ENCODE measurements at places on chromosomes 12 and 14. TPM values are rescaled to one million over a fixed set of nuclear protein-coding genes. Genes with fewer than 3 reads are reported as not detected.

DNA sequence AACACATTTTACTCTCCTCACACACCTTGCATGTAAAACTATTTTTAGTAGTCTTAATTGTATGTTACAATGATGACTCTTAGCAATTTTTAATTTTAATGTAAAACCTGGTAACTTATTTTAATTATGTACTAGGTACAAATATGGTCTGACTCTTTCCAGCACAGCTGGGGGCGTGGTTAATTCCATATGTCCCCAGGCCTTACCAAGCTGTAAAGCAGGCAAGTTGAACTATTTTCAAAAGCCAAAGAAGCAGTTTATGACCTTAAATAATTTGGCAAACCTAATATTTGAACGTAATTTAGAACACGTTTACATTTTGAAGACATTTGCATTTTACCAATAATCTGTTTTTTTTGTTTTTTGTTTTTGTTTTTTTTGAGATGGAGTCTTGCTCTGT is 9.3 kb upstream of the ACOT6 start:
- no peak for DNase-seq

DNA sequence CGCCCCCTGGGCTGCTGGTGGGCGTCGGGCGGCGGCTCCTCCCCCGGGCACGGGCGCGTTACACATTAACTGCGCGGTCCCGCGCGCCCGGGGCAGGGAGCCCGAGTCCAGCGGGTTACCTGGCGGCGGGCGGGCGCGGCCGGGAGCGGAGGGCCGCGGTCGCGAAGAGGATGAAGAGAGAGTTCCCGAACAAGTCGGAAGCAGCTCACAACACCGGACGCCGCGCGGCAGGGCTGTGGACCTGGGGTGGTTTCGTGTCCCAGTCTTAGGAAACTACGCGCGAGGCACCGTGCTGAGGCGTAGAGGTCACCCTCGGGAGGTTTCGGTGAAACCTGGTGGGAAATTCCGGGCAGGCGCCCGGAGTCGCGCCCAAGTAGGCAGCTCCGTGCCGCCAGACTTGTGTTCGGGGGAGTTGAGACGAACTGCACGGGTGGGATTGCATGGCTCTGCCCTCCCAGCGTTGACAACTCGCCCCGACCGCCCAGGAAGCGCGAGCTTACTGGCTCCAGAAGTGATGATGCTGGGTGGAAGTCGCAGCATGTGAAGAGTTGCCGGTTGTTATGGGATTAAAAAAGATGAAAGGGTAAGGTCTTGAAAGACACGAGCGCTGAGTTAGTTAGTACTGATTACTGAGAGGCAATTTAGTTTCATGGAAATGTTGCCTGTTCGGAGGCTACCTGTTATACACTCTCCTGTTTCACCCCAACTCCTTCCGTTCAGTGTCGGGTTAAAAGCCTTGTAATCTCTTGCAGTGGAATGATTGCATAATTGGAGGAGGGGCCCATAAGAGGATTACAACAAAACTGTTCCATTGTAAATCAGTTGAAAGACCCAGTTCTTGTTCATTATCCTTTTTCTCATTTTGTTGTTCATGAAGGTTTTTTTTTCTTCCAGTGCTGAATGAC is 879 bp downstream of the RAB3IP start:
- DNase-seq: no peak

DNA sequence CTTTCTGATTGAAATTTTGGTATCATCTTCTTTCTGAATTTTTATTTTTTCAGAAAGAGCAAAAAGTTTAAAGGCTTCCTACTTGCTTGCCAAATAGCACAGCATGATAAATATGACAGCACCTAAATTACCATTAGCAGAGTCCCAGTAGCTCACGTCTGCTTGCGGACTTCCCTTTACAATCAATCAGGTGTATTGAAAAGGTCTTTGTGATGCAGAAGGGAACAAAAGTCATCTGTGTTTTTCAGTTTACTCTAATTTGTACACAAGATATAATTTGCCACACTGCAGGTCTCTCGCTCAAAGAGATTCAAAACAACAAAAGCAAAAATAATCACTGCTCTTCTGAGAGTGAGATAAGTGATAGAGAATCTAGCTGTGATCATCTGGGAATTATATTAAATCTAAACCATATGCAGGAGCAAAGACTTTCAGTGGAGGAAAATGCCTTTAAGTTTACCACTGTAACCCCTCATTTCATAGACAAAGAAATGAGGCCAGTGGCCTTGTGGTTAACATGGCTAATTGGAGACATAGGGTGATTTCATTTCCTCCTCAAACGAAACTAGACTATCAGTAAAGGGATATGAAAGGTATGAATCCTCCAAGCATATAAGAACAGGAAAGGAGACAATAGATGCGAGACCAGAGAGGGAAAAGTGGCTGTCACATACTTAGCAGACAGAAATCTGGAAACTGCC is 240.8 kb upstream of the TMPO start:
- DNase-seq: no peak

DNA sequence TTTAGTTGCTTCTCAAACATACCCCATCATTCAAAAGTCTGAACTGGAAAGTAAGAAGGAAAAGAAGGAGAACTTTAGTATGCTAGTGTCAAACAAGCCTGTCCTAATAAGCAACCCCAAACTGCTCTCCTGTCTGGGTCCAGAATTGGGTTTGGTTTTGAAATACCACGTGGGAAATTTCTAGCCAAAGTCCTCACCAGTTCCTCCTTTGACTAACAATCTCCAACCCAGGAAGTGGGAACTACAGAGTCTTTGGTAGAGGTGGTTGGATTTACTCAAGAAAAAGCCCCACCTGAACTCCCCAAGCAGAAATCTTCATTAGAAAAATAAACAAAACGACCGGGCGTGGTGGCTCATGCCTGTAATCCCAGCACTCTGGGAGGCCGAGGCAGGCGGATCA is 17.4 kb upstream of the EIF4B start:
- DNase-seq: no peak

DNA sequence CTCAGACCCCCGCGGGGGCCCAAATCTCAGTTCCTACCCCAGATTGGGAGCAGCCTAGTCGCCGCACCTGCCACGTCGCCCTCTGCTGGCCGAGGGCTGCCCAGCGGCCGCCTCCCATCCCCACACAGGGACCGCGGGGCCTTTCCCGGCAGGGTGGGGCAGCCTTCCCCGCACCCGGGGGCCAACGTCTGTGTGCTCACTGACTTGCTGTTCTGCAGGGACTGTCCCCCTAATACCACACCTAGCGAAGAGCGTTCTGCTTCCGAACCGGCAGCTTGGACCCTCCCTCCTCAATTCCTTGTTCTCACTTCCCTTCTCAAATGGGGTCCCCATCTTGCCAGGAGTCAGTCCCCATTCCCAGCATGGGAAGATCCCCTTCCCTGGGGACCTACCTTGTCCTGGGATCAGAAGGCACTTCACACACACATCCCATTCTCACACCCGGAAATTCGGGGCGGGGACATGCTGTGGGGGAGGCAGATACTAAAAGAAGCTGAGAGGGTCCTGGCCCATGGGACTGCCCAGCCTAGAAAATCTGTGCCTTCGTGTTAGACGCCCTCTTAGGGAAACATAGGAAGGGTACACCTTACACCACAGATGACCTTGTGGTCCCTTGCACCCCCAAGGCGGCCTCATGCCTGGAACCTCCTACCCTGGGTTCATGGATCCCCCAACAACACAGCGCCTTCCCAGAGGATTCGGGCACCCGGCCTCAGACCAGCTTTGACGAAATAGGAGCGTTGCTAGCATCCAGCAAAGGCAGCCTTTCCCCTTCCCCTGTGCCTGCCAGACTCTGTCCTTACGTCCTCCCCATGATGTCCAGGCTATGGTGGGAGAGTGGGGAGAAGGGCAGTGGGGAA is 16.4 kb downstream of the ACVRL1 start:
- DNase-seq: no peak

DNA sequence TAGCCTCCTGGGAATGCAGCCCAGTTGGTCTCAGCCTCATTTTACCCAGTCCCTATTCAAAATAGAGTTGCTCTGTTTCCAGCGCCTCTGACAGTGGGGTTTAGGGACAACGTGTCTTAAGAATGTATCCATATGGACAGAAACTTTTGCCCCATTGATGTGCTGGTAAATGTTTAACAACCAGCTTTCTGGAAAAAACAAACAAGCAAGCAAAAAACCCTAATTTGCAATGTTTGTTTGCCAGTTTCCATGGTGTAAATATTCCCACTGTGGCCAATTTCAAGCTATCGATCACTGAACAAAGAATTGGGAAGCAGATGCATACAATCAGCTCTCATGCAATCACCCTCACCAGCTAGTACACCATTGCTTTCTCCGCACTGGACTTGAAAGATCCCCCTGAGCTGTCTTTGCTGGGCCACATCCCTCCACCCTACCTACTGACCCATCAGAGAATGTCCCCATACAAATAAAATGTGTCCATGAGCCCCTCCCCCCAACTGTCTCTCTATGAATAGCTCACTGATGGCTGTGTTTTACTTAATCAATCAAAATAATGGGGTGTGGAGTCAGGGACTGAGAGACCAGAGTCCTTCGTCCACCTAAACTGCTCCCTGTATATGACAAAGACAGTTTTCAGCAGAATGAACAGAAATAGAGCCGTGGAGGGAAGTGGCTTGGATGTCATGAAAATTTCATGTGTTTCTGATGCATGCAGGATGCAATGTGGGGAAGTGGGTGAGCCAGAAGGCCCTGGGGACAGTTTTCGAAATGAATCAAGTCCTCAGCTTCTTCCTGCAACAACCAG is 40.8 kb downstream of the CCDC60 start:
- DNase-seq: no peak

DNA sequence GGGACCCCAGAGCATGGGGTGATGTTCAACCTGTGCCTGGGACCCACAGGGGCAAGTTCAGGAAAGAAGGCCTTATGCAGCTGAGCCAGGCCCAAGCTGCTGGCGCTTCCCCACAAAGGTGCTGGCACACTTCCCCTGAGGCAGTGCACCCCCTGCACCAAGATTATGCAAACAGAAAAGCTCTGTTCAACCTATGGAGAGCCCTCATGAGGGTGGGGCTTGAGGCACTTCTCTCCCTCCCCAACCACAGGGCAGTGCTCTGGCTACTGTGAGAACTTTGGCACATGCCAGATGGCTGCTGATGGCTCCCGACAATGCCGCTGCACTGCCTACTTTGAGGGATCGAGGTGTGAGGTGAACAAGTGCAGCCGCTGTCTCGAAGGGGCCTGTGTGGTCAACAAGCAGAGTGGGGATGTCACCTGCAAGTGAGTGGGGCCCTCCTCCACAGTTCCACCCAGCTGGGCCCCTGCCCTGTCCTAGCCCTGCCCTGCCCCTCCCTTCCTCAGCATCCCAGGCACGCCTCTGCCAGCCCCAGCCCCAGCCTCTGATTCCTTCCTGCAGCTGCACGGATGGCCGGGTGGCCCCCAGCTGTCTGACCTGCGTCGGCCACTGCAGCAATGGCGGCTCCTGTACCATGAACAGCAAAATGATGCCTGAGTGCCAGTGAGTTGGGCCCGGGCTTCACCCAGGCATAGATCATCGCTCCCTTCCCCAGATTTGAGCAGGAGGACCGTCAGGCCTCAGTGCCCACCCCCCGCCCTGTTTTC is 5.5 kb upstream of the NXPH4 start:
- no peak for DNase-seq

DNA sequence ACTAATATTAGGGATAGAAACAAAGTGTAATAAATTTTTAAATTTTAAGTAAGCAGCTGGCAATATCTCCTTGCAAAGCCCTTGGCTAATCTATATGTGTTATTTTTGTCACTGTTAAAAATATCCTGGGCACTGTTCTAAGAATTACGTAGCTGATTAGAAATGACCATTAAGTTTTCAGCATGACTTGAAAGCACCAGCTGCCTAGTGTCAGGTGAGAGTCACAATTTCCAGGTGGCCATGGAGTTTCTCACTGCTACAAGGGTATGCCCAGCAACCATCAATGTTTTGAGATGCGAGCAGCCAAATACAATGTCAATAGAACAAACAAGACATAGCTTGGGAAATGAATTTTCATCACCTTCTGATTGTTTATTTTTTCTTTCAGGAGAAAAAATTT is 23.3 kb upstream of the GYS2 start:
- no peak for DNase-seq

DNA sequence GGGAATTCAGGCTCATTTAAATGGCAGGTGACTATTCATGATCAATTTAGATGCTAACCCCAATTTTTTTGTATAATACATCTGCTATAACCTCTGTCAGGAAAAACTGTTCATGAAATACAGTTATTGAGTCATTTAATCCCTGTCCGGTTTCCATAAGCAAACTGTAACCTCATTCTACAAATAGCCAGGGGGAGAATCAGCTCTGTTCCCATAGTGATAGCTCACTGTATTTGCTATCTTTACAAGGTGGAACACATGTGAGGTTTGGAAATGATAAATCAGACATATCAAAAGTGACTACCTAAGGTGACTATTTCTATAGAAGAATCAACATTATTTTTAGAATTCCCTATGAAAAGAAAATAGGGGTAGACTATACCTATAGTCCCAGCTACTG is 38.6 kb upstream of the VPS33A start:
- DNase-seq: no peak

DUSP16 gene
- total RNA-seq: 15.4 TPM

VDR gene
- 0.42 TPM for total RNA-seq

KLRK1 gene
- total RNA-seq: 1.2 TPM
